IPS DF 6.9 (cell line): ENCODE measurements at places on chromosomes 5 and 9.

DNA sequence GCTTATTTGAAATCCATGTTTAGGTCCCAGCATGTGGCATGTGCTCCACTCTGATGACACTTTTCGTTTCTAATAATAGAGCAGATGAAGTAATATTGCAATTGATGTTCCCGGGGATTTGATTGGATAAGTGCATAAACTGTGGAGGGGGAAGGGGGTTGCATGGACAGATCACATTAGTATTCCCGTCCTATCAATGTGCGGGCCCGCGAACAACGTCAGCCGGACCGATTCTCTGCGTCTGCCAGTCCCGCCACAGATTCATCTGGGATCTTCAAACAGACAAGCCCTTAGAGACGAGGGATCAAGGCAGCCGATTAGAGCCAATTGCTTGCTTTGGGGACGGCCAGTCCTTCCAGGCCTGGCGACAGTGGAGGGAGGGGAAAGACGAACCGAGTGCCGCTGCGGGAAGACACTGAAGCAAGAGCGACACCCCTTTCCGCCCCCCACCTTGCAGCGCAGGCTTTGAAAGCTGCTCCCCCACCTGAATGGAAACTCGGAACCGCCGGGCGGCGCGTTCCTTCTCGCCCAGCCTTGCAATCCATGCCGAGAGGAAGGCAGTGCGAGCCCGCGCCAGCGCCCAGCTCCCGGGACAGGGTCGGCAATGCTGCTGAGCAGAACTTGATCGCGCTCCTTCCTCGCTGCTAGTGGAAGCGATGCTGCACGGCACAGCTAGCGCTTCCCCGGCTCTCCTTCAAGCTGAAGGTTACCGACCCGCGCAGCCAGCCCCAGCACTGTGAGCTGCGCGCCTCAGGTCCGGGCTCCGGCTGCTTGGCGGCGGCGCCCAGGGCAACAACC lies at the start of gene RGS7BP:
RGS7BP (plus strand) TSS at position 247 of the 798 bp plus-strand sequence. CDS start 610 bp downstream, outside the sequence.
- DNase-seq = no peak

GRCh38 chr5:175216991-175217390 lies 227.0 kb downstream of the DRD1 start:
- no peak for DNase-seq

DNA sequence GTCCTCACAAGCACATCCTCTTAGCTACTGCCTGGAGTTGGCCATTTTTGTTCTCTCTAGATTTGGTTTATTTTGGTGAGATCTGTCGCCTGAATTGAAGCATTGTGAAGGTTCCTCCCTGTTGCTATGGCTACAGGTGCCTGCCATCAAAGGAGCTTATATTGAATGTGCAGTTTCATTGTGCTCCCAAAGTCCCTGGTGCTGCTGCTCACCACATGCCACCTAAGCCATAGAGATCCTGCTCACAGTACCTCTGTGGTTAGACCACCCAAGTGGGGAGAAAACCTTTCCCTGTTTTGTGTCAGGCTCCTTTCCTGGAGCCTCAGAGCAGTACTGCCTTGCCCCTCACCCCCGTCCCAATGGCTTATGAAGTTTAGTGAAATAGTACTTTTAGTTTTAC lies 383.4 kb downstream of the TMEM38B start:
- DNase-seq = no peak

- no peak for DNase-seq
Observed at GRCh38 chr5:134099288-134099872, 15.1 kb upstream of the TCF7 start.

- DNase-seq = no peak
Observed at GRCh38 chr5:110224050-110224449, 502.4 kb downstream of the TMEM232 start.

GRCh38 chr5:76406014-76406413 lies 2.9 kb downstream of the IQGAP2 start:
- DNase-seq = no peak

DNA sequence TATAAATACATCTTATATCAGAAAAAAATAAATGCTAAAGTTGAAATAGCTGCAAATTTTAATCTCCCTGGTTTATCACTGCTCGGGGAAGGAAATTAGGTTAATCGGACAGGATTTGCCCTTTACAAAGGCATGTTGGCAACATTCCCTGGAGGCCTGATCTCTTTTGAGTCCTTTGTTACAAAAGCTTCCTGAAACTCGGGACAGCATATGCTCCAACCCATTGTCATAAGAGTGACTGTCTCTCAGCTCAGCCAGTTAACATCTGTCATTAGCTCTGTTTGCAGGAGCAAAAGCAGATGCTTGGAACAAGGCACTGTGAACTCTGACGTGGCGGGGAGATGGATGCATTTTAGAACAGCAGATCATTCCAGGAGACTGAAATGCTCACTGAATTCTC lies 80.6 kb downstream of the MYO10 start:
- no peak for DNase-seq

DNA sequence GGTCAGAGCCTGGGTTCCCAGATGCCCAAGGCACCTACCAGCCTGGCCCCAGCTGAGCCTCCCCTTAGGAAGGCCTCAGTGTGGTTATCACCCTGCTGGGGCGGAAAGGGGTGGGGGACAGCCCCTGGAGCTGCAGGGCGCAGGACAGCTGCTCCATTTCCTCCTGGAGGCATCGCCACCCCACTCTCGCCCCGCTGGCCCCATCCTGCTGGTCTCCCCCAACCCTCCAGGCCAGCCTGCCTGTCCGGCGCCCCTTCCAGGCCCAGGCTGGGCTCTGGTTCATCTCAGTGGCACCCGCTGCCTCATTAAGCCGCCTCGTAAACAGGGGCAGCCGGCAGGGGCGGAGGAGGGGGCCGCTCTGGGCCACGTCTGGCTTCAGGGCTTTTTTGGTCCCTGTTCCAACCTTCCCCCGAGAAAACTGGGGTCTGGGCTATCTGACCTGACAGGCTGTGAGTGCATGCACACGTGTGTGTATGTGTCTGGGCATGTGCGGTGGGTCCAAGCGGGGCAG lies 30.8 kb upstream of the ENHO start:
- no peak for DNase-seq

GRCh38 chr9:78839252-78839651 lies 542.3 kb downstream of the PSAT1 start:
- no peak for DNase-seq

- no peak for DNase-seq
Observed at GRCh38 chr9:102398205-102398604, 596.9 kb upstream of the CYLC2 start.

DNA sequence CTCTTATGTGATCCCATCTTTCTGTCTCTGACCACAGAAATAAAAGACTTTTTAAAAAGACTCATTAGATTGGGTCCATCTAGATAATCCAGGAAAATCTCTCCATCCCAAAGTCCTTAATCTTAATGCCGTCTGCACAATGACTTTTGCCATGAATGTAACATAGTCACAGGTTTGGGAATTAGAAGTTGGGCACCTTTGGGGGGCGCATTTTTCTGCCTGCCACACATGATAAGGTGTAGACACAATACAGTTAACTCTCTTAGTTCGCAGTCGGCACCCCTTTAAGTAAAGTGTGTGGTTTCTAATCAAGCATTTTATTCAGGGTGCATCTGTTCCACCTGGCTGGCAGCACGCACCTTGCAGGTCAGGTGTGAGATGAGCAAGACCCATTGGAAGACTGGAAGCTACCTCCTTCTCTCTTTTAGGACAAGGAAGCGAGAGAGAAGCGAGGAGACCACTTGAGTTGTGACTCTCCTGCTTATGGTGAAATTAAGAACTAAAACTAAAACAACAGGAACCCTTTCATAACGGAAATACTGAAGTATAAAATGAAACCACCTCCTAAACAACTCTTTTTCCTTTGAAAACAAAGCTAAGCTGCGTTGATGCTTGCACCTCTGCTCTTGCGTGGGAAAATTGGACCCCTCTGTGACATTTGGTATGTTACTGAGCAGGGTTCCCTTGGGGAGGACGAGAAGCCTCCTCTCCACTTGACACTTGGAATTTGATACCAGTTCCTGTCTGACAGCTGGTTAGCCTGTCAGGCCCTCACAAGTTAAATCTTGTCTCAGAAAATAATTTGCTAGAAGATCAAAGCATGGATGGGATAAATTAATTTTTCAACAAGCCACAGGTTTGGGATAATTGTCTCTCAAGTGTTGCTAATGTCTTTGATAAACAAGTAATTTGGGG lies 304.6 kb upstream of the DMRT1 start:
- DNase-seq = no peak

- DNase-seq = no peak
Observed at GRCh38 chr9:136726631-136727191, 14.3 kb downstream of the DIPK1B start.

- DNase-seq = no peak
Observed at GRCh38 chr9:124322618-124323432, 65.1 kb downstream of the NEK6 start.

- no peak for DNase-seq
Observed at GRCh38 chr5:66113160-66113559, 30.9 kb upstream of the SREK1 start.

GRCh38 chr5:133052317-133053175 lies 733 bp downstream of the HSPA4 start:
- DNase-seq = no peak

DNA sequence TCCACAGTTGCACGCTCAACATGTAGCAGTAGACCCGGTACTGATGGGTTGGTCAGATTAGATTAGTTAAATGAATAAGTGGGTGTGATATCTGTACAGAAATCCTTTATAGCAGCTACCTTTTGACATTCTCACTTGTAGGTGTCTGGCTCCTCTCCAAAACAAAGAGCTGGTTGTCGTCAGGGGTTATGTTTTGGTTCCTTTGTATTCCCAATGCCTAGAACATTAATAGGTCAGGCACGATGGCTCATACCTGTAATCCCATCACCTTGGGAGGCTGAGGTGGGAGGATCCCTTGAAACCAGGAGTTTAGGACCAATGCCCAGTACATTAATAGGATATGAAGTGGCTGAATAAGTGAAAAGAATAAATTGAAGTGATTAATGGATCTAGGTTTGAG lies 182.1 kb downstream of the SNCAIP start:
- no peak for DNase-seq

GRCh38 chr5:66440202-66440680 lies 156.0 kb upstream of the MAST4 start:
- DNase-seq = no peak

- DNase-seq = no peak
Observed at GRCh38 chr5:138869763-138870500, 5.2 kb downstream of the LRRTM2 start.

GRCh38 chr9:35862328-35862727 lies 7.9 kb downstream of the OR13J1 start:
- no peak for DNase-seq

DNA sequence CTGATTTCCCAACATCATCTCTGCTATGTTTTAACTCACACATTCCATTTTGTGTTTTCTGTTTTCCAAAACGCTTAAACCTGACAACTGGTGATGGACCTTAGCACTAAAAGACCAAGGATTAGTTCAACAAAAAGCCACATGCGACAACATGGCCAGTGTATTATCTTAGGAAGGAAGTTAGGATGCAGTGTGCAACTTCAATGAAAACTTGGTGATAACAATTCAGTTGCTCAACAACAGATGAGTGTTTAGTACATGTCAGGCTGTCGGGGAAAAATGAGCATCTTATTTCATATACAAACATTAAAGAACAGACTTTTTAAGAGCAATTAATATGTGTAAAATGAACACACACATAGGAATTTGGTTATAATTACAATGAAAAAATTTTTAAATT lies 780.0 kb downstream of the SEMA5A start:
- DNase-seq = no peak

- DNase-seq = peak; percentile 76
Observed at GRCh38 chr9:27333241-27334052, 36.5 kb upstream of the EQTN start.

DNA sequence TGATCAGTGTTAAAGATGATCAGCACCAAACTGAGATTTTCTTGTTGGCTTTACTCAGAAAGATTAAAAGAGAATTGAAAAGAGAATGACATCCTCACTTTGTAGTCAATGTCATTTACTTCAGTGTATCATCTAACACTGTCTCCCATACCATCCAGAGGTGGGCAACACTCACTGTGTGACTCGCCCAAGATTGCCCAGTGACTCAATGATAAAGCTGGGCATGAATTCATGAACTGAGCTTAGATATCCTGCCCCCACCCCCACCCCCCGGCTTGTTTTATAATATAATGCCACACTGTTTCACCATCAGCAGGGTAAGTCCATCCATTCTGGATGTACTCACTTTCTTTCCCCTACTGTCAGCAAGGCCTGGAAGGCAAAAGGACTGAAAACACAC lies 242.2 kb downstream of the FAM114A2 start:
- DNase-seq = no peak
